ENCODE measurements at places on chromosomes 3 and 15.
A peak's percentile ranks its signal among the peaks of the same experiment; 100 is the strongest.

- no peak for DNase-seq
Measured at GRCh38 chr3:191263365-191263764, 64.3 kb downstream of the OSTN start.

DNA sequence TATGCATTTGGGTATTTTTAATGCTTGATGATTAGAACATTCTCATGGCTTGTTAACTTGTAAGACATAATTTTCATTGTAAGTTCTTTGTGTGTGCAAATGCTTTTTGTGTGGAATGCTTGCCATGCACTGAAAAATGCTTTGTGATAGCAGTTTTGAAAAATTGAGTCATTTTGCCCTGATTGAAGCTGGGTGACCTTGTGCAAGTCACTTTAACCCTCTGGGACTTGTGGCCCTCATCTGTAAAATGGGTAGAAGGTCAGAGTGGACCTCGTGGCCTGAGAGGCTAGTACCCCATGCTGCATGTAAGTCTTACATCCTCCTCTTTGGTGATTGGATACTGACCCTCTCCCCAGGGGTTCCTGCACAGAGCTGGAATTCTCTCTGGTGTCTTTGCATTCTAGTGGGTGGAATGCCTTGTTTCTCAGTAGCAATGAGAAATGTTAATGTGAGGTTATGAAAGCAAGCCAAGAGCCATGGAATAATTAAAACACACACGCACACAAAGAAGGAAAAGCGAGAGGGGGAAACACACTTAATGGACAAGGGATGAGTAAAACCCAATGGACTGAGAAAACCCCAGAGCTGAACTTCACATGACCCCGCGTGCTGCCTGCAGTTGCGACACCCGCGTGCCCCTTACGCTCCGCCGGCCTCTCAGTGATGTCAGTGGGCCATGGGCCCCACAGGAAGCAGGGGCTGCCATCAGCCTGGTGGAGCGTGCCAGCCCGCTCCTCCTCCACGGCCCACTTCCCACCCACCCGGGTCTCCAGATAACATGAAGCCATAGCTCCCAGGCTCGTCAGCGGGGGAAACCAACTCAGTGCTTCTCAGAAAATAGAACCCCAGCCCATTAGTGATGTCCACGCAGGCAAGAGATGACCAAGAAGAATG lies 44.0 kb downstream of the SMAD3 start:
- DNase-seq: peak; percentile 25

GRCh38 chr15:90987561-90988141 lies 6.7 kb downstream of the PRC1 start:
- DNase-seq: no peak

GRCh38 chr3:141240687-141241615 lies 9.3 kb downstream of the PXYLP1 start:
- no peak for DNase-seq

DNA sequence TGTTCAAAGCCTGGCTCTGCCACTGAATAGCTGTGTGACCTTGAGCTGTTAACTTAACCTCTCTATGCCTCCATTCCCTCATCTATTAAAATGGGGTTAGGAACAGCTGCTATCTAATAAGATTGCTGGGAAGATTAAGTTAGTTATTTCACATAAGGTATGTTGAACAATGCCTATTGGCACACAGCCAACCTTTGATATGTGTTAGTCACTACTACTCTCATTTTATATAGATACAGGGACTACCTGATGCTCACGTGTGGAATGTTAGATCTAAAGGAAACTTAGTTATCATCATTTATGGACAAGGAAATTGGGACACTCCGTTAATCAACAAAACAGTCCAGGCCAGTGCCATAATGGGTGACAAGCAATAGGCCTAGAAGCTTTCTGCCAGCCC lies 332.4 kb upstream of the PPP2R3A start:
- DNase-seq: no peak

DNA sequence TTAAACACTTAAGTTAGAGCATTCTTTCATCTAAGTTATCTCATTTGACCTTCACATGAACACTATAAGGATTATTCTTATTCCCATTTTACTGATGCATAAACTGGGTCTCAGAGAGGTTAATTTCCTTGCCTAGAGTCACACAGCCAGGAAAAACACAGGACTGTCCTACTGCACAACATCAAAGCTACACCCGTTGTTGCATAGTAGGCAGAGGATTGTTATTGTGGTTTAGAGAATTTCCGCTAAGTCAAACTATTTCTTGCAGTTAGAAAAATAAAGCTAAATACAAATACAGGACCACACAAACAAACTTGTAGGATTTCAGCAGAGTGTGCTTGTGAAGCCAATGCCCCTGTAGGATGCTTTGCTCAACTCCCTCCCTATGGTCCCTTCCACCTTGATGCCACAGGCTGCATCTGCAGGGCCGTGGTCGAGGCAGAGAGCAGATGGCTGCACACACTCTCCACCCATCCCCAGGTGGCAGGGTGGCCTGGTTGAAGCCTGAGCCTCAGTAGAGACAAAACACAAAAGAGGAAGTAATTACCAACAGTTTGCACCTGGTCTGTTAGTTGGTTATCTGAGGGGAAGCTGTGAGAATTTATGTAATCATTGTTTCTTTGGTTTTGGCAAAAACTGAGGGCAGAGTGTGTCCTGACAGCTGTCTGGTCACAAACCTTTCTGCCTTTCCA lies 41.1 kb upstream of the SKOR1 start:
- no peak for DNase-seq

DNA sequence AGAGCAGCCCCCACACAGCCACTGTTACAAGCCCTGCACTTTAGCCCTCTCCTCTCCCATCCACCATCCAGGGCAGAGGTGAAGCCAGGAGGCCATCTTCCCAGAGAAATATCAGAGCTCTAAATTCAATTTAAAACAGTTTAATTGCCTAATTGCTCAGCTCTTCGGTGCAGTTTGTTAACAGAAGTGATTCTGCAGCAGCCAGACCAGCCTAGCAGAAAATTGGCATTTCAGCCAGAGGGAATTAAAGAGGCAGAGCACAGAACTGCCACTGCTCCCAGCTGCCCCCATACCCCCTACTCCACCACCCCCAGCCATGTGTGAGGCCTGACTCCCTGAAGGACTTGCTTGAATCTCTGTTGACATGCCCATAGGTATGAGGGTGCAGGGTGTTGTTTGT lies 38.5 kb downstream of the TPRA1 start:
- no peak for DNase-seq

DNA sequence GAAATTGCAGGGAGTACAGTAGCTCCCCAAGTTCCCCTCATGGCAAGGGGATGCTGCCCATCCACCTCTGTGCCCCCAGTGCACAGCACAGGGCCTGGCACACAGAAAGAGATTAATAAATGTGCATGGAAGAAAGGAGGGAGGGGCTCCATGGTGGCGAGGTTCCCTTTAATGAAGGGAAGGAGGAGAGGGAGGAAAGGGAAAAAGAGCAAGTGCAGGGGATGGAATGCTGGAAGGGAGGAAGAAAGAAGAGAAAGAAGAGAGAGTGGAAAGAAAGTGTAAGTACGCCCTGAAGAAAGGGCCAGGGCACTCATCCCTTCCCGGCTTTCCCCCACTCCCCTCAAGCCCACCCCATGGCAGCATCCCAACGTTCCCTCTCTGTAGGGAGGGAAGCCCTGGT lies 1.5 kb upstream of the VIPR1 start:
- DNase-seq: no peak

DNA sequence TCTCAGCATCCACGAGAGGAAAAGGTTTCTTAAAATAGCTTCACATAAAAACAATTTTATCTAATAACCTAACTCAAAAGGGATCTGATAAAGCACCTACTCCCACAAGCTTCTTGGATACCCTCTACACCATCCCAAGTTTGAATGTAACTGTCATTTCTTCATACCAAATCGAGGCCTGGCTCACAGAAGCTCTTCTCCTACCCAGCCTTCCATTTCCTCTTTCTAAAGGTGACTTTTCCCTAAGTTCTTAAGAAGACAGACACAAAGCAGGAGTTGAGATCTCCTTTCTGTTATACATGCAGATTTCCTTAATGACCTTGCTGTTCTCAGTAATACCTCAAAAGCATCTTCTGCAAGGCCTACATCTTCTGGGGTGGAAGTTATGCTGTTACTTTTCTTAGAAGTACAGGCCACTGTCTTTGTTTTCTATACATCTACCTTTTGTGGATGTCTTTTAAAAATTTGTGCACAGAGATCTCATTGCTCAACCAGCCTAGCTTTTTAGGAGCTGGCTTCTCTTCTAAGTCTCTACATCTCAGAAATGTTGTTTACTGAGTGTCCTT lies 3.4 kb upstream of the LRRIQ4 start:
- DNase-seq: no peak
